CD4-positive, alpha-beta T cell treated with Interleukin-6 at 100 ng/mL for 8 hours (primary cell): ENCODE measurements at places on chromosomes 4 and X.

DNA sequence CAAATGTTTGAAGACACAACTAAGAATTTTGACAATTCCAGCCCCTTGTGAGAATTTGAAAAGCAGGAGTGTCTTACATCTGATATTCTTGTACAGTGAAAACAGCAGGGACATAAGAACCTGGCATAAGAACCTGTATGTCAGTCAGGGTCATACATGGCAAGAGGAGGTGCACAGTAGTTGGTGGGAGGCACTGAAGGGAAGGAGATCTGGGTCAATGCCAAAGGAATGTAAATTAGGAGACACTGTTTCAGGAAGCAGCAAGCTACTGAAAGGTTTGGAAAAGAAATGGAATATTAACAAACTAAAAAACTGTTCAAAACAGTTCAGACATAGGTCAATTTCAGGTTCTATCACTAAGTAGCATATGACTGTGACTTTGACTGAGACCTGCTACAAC, 25.0 kb upstream of the SPP1 start:
- no peak for DNase-seq

DNA sequence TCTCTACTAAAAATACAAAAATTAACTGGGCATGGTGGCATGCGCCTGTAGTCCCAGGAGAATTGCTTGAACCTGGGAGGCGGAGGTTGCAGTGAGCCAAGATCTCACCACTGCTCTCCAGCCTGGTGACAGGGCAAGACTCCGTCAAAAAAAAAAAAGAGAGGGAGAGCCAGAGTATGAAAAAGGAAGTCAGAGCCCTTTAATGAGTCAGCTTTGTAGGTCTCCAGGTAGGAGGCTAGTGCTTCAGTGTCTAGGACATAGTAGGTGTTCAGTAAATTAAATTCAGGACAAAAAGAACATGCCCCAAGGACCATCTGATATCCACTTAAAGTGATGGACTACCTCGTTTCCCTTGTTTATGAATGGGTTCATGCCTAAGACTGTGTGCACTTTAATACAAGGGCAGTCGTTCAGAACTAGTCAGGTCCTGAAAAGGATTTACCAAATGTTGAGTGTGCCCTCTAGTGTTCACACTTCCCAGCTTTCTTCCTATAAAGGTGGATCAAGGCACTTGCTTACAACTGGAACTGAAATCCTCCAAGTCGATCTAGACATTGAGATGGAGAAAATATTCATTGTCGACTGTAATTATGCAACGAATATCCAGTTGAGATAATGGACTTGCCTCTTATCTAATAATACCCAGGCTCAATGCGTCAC, 29.0 kb downstream of the F9 start:
- DNase-seq: no peak

DNA sequence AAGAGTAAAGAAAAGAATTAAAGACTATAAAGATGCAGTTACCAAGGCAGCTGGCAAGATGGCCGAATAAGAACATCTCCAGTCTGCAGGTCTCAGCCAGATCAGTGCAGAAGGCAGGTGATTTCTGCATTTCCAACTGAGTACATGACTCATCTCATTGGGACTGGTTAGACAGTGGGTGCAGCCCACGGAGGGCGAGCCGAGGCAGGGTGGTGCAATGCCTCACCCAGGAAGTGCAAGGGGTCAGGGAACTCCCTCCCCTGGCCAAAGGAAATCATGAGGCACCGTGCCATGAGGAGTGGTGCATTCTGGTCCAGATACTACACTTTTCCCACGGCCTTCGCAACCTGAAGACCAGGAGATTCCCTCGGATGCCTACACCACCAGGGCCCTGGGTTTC, 20.5 kb downstream of the SPIN4 start:
- DNase-seq: no peak

DNA sequence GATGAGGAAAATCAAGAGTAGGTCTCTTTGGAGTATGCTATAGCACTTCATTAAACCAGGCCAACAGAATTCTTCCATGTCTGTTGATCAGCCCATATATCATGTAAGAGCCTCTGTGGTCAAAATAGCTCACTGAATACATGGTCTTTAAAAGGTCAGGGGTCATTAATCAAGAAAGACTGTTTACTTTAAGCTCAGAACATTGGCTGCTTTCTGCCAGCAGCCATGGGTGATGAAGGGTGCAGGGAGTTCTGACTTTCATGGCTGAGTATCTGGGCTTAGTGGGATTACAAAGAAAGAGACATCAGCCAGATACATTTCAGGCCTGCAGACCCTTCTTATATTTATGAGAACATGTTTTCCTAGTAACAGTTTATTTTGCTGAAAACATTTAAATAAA, 7.1 kb upstream of the C4orf54 start:
- no peak for DNase-seq

GRCh38 chr4:147388018-147388417, 92.9 kb upstream of the EDNRA start:
- no peak for DNase-seq

- no peak for DNase-seq
Measured at GRCh38 chr4:4805887-4806286, 53.6 kb upstream of the MSX1 start.

GRCh38 chrX:50456712-50457484, 13.7 kb downstream of the DGKK start:
- DNase-seq: no peak

DNA sequence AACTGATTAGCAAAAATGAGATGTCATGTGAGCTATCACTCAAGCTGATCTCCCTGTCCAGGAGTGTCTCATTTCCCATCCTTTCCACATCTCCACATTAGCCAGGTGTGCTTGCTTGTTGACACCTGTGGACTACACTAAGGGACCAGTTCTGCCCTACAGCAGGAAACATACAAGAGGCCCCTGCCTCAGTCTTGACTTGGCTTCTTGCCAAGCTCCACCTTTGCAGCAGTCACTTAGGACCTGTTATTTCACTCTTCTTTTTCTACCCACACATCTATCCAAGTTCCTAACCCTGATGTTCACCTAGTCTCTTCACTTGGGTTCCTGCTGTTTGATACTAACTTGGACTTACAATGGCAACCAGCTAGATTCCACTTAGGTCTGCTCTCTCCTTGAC, 13.2 kb downstream of the FRMD7 start:
- no peak for DNase-seq

- no peak for DNase-seq
Measured at GRCh38 chr4:51835855-51836254, 7.1 kb upstream of the DCUN1D4 start.

DNA sequence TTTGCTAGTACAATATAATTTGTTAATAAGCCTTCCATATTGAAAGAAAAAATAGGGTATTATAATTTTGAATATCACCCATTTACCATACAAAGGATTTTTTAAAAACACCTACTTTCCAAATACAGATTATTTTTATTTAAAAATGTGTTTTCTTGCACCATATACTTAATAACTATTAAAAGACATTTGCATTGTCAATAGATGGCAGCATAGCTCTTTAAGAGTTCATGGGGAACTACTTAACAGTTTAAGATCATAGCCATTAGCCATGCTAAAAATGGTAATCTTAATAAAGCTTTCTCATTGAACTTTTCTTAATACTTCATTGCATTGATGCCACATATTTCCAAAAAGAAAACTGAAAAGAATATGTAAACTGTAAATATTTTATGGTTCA, 1995.9 kb downstream of the C4orf33 start:
- DNase-seq: no peak

GRCh38 chr4:120155287-120155686, 88.6 kb upstream of the MAD2L1 start:
- no peak for DNase-seq

DNA sequence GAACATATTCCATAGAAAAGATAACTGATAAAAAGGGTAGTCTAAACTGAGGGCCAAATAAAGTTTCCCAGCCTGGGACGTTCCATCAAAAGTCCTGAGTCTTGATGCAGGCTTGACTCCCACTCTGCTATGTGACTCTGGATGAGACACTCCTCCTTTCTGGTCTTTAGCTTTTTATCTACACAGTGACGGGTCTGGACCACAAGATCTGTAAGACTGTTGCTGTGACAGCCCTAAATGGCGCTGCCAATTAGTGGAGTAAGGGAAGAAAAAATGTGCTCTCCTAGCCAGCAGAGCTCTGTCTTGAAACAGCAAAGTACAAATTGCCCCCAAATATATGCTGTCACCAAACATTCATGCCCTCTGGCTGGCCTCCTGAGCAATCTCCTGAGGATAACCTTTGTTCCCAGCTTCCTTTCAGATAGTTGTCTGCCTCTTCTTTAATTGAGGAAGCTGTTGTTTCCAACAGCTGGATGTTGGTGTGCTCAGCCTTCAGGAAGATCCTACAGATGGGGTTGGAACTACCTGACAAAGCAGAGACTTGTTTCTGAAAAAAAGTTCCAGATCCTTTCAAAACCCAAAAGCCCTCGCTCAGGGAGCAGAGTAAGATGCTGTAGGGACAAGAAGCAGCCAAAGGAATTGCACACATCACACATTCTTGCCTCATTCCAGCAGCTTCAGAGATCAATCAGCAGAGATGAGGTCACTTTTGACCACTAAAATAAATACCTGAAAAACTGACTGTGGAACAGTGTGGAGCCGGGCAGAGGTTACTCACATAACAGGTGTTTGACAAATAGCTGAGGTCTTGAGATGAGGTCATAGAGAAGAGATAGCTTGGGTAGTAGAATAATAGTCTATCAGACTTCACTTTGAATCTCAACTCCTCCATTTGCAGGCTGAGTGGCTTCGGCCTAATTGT, 383.4 kb upstream of the FGF13 start:
- DNase-seq: no peak

DNA sequence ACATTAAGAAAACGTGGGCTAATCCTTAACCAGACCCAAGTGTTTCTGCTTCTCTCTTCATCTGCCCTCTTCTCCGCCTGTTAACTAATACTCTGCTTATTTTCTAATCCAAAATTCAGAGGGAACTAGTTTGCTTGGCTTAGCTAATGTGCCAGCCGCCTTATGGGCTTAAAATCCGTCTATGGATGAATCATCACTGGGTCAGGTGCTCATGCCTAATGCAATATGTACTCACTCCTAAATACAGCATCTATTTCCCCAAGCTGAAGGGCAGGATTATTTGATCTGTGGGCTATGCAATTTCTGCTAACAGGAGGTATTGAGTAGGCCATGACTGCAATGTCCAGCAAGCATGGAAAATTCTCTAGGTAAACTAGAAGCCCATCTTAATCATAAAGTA, 12.4 kb downstream of the DYNLT3 start:
- DNase-seq: no peak

- DNase-seq: no peak
Measured at GRCh38 chr4:125315576-125316400, 1.0 kb downstream of the FAT4 start.

GRCh38 chrX:69107231-69107739, 58.0 kb downstream of the PJA1 start:
- DNase-seq: no peak

GRCh38 chrX:39984191-39984956, 113.4 kb downstream of the BCOR start:
- DNase-seq: no peak

DNA sequence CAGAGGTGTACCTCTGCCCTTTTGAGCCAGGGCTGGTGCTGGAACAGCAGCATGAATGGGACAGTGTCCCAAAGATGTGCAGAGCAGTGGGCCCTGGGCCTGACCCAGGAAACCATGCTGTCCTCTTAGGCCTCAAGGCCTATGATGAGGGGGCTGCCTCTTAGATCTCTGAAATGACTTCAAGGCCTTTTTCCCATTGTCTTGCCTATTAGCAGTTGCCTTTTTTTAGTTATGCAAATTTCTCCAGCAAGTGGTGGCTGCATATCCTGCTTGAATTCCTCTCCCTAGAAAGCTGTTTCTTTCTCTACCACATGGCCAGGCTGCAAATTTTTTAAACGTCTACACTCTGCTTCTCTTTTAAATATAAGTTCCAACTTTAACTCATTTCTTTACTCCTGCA, 160.3 kb downstream of the CFAP299 start:
- no peak for DNase-seq

DNA sequence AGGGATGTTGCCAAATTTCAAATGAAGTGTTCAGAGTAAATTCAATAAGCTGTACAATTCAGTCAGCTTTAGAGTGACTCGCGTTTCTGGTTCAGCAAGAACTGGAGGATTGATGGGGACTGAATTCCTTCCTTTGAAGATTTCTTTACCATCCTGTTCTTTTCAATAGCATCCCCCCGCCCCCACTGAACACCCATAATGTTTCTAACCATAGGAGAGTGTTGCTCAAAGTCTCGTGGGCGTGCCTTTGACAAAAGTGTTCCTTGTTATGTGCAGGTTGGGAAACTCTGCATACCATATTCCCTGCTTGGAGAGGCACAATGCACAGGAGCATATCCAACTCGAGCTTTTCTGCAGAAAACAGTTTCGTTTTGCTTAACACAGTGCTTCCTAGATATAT, 323.5 kb upstream of the CASK start:
- DNase-seq: no peak

- no peak for DNase-seq
Measured at GRCh38 chr4:72875545-72875944, 194.0 kb downstream of the COX18 start.

DNA sequence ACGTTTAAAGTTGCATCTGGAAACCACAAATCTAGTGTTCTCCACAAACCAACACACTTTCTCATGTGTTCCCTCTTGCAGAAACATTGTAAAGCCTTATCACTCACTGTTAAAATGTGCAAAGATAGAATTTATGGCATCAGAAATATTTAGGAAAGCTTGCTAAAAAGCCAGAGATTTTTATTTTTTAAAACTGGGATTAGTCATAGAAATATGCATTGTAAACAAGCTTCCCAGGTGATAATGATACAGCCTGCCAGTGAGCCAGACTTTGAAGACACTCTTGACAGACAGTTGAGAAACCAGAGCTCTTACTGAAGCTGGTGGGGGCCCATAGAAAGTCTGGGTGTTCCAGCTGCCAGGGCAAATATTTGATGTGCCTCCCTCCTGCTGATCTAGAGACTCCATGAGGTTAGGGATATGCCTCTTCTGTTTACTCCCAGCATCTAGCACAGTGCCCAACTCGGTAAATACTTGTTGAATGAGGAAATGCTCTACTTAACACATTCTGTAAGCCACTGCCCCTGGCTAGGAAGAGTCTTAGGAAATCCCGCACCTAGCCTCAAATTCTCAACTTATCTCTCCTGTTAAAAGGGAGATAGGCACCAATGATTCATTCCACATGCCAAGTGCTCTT, 179.0 kb upstream of the RASGEF1B start:
- DNase-seq: no peak

DNA sequence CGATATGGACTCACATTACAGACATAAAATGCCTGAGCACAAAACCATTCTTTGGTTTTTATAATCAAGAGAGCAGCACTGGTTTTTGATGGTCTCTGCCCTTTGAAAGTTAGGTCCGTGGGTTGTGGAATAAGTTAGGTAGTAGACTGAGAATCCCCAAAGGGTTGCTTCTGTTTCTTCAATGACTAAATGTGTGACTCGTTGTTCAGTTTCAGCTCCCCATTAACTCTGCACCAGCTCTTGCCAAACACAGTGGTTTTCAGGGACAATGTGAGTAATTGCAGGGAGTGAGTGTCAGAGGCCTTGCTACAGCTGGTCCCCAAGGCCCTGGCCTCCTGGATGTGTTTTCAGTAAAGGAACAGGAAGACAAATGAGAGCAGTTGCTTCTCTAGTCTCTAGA, 24.8 kb downstream of the SMIM20 start:
- DNase-seq: no peak

DNA sequence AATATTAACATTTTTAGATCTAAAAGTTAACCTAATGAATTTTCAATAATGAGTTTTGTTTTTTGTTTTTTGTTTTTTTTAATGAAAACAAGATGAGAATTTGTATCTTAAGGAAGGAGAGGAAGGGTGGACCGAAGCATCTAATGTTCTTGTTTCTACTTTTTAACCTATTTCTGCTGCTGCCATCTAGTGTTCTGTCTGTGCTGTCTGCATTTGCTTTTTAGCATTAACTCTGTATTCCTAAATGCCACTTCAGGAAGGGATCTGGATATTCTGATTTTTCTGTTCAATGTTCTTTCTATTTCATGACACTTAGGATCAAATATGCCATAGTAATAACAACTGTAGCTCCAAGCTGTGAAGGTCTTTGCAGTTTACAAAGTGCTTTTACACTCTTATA, 161.7 kb downstream of the BRWD3 start:
- no peak for DNase-seq
